ENCODE measurements at places on chromosomes 4 and X.

DNA sequence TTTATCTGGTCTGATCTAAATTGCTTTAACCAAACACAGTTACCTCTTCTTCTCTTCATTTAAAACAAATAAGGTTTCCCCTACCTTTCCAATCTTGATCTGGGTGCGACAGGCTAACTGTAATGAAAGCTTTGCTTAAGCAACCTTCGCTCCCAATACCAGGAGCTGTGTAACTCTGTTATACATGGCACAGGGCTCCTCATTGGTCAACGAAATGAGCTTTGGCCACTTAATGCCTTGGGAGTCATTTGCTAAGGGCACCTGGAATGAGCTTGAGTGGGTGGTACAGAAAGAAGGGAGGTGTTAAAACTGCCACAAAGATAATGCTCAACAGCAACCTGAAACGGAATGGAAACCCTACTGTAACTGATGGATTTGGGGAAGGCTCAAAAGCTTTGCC lies 140.5 kb downstream of the CHRNA9 start:
- no peak for DNase-seq

GRCh38 chr4:109721033-109721432 lies 8.8 kb downstream of the PLA2G12A start:
- DNase-seq = no peak

GRCh38 chr4:157005193-157005592 lies 33.6 kb upstream of the PDGFC start:
- no peak for DNase-seq

DNA sequence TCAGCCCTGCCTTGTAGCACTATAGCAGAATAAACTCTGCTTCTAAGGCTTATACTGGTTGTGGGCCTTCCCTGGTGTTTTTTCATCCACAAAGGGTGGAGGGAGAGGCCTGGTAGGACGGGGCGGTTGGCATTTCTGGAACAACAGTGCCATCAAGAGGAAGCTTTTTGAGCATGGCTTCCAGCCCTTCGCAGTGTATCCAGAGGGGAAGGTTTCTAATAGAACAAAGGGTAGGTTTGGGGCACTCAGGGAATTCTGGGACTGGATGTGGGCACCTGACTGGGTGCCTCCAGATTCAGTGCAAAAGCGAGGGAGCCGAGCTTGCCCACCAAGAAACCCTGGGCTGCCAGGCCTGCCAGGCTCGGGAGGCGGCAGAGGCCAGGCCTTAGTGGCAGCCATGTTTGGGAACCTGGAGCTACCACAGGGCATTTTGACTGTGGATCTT lies 229.6 kb upstream of the AGTR2 start:
- no peak for DNase-seq

DNA sequence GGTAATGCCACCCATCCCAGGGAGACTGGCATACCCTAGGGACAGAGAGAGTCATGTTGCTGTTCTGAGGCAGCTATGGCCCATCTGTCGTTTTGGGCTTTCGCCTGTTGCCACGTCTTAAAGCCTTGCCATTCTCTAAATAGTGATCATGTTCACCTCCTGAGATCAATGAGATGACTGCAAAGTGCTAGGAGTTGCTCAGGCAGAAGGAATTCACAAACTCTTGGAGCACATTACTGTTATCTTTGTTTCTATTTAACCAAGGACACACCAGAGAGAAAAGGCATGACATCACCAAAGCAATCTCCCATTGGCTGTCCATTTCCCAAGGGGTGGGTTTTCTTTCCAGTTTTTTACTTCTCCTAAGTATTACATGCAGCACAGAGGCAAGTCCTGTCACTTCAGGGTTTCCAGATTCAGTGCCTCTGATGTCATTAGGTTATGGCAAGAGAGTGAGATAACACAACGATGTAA lies 37.1 kb upstream of the SETD7 start:
- DNase-seq = no peak

DNA sequence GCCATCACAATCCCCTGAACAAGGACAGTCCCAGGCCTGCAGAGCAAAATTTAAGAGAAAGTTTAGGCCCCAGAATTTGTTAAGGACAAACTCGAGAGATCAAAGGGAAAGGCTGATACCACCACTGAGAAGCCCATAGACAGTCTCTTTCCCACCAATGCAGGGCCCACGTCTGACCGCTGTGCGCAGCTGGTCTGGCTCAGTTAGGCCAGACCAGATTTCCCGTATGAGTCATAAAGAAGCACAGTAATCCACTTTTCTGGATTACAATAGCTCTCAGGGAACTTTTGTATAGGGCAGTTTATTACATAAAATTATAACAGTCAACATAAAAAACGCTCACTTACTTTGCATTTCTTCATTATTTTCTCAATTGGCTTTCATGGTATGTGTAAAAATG lies 259.5 kb downstream of the RCHY1 start:
- DNase-seq = no peak

DNA sequence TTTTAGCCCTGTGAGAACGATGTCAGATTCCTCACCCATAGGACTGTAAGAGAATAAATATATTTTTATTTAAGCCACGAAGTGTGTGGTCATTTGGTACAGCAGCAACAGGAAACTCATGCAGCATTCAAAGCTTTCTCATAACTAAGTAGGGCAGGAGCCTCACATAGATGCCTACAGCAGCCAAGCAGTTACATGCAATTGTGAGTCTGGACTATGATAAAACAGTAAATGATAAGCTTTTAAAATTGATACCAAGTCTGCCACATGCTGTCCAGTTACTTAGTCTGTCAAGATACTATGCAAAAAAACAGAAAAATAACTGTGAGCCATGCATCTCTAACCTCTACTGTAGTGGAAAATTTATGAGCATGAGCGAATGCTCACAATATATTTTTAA lies 359.6 kb downstream of the HS3ST1 start:
- DNase-seq = no peak

DNA sequence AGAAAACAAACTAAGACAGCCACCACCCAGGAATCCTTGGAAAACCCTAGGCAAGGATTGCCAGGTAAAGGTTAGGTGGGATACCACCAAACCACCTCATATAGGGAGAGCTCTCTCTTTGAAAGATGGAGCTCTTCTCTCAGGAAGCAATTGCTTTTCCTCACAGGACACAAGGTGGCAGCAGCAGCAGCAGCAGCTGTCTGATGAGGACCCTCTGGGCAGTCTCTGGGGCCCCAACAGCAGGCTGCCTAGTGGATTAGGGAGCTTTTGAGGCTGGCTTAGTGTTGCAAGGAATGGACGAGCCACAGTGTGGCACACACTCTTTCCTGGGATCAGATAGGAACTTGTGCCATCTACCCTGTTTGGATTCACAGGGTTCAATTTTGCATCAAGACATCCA lies 41.4 kb upstream of the CHRDL1 start:
- DNase-seq = no peak

DNA sequence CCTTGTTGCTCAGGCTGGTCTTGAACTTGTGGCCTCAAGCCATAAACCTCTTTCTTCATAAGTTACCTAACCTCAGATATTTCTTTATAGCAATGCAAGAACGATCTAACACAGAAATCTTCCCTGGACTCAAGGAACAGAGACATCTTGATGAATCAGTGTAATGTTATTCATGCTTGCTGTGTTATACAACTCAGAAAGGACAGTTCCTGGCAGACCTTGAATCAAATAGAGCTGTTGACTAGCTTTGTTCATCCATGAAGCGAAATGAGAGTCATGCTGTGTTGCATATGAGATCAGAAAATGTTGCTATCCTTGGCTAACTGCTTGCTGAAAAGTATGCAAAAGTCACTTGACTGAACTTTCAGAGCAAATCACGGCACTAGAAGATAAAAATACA lies 72.6 kb upstream of the ARHGAP24 start:
- no peak for DNase-seq

Data from activated CD8-positive, alpha-beta memory T cell treated with anti-CD3 and anti-CD28 coated beads for 4 hours (primary cell).